ENCODE measurements at places on chromosomes 1 and 21.

DNA sequence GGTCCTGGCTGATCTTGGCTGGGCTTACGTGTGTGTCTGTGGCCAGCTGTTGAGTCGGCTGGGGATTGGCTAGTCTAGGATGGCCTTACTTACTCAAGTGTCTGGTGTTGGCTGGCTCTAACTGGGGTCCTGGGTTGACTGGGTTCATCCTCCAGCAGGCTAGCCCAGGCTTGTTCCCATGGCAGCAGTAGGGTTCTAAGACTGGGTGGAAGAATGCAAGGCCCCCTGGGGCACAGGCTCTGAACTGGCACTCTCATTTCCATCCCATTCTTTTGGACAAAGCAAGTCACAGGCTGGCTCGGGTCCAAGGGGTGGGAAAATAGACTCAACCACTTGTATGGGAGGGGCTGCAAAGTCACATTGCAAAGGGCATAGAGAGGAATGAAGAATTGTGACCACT, 7.9 kb upstream of the OPRD1 start:
- DNase-seq = no peak

- DNase-seq = no peak
Observed at GRCh38 chr1:54315099-54315498, 91.1 kb downstream of the SSBP3 start.

DNA sequence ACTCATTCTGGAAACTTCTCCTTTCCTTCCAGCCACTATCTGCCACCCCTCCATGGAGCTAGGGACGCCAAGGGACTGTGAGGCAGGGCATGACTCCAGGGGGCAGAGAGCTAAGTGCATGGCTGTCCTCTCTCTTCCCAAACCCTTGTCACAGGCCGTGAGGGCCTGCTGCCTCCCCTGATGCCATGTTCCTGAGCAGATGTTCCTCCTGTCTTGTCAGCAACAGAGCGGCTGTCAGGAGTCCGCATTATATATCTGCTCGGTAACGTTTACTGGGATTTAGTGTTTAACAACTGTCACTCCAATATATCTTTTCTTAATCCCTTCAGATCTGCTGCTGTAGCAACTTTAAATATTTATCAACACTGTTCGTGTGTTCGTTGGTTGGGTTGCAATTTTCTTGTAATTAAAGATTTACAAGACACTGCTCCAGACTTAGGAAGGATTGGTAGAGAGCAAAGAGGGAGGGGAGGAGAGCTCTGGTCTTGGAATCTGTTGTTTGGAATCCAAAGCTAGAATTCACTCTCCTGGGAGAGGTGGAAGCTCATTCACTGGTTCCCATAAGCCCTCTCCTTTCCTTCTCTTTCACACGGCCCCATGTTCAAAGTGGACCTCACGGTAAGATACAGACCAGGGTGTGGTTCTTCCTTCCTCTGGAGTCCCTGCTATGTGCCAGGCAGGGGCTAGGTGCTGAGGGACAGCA, 76.2 kb downstream of the MDM4 start:
- no peak for DNase-seq

GRCh38 chr1:2045468-2046173, 4.6 kb upstream of the PRKCZ start:
- no peak for DNase-seq

DNA sequence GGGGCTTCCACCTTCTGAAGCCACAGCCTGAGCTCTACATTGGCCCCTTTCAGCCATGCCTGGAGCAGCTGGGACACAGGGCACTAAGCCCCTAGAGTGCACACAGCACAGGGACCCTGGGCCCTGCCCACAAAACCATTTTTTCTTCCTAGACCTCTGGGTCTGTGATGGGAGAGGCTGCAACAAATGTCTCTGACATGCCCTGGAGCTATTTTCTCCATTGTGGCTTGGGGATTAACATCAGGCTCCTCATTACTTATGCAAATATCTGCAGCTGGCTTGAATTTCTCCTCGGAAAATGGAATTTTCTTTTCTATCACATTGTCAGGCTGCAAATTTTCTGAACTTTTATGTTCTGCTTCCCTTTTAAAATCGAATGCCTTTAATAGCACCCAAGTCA, 795.7 kb downstream of the LTN1 start:
- no peak for DNase-seq

GRCh38 chr21:29958551-29958950, 18.8 kb upstream of the GRIK1 start:
- no peak for DNase-seq

GRCh38 chr1:156461781-156462647, 38.6 kb downstream of the MEF2D start:
- no peak for DNase-seq

DNA sequence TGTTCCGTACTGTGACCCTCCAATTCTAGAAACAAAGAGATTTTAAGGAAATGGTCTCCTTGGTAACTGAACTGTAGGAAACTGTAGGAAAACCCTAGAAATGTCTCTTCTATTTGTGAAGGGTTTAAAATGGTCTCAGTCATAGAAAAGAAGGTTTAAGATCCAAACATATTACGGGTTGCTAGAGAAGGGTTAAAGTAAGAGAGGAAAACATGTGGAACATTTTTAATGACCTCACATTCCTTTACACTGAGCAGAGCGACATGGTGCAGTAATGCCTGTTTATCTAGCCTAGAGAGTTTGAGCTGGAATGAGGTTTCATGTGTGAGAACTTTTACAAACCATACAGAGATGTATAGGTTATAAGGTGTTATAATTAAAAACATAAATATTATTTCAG, 36.9 kb upstream of the C1orf105 start:
- peak; percentile 50 for DNase-seq

GRCh38 chr1:182275271-182275670, 116.3 kb downstream of the GLUL start:
- DNase-seq = no peak

- DNase-seq = no peak
Observed at GRCh38 chr1:201509601-201510374, 2.9 kb upstream of the CSRP1 start.
